ENCODE measurements at places on chromosomes 13 and 19.
A peak's percentile ranks its signal among the peaks of the same experiment; 100 is the strongest.

GRCh38 chr13:44879452-44880058 is 109.7 kb downstream of the NUFIP1 start:
- DNase-seq, result peak; percentile 64

GRCh38 chr13:19171563-19171962 is 10.1 kb downstream of the TUBA3C start:
- no peak for DNase-seq

DNA sequence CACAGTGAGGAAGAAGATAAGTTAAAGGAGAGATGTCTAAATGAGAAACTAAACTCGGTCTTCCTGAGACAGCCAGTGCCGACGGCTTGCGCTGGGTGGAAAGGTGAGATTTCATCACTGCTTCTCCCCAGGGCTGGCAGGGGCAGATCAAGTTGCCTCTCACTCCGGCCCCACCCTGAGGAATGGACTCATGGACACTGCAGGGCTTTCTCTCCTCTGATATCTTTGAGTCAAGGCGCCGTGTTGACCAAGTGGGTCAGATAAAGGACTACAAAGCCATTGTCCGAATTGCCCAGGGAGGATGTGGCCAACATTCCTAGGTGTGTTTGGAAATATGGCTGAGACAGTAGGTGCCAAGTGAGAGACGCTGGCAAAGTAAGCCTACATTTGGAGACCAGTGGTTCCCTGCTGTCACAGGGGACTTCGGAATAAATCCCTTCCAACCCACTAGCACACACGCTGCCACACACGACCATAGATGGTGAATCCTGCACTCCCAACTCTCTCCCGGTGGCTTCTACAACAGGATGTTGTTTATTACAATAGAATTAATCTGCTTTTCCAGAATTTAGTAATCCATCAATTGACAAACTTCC is 156.5 kb upstream of the TSC22D1 start:
- DNase-seq, result no peak

DNA sequence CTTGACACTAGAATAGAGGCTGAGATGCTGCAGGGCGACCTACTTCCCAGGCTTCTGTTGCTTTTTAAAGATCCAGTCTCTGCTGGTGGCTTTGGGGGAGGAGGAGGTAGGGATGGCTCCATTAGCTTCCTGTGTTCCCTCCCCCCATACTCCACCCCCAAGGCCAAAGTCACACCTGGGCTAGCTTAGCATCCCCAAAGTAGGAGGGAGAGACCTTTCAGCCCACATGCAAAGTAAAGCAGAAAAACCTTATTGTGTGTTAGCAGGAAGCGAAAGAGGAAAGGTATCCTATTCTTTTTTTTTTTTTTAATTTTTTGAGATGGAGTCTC is 3.2 kb upstream of the TNPO2 start:
- no peak for DNase-seq

DNA sequence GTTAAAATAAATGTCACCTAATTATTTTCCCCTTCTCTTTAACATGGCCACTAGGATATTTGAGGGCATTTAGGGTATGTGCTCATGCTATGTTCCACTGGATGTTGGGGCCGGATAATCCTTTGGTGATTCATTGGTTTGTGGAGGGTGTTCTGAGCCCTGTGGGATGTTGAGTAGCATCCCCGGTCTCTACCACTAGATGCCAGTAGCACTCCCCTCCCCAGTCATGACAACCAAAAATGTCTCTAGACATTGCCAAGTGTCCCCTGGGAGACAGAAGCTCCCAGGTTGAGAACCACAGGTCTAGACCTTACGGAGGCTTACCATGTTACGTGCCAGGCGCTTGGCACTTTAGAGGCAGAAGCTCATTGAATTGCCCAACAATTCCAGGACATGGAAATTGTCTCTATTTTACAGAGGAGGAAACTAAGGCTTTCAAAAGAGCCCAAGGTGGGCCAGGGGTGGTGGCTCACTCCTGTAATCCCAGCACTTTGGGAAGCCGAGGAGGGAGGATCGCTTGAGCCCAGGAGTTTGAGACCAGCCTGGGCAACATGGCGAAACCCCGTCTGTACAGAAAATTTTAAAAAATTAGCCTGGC is 14.1 kb downstream of the SHANK1 start:
- DNase-seq, result peak; percentile 81

GRCh38 chr19:27805848-27806247 is 1407.1 kb downstream of the UQCRFS1 start:
- no peak for DNase-seq

- no peak for DNase-seq
Measured at GRCh38 chr13:105084931-105085330, 1450.5 kb downstream of the EFNB2 start.

GRCh38 chr13:111344471-111345191 is 24.2 kb downstream of the TEX29 start:
- peak; percentile 42 for DNase-seq

DNA sequence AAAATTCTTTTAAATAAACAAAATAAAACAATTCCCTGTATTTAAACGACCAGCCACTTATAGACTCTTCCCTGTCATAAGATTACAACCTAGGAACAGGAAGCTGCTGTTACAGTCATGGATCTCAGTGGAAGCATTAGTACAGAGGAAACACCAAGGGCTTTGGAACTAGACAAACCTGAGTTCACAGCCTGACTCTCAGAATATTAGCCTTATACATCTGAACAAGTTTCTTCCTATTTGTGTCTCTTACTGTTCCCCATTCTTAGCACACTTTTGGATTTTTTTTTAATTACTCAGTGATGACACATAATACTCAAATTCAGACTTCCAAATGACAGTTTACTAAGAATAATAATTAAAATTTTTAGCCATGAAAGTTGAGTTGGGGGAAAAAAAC is 46.1 kb downstream of the ZDHHC20 start:
- no peak for DNase-seq

DNA sequence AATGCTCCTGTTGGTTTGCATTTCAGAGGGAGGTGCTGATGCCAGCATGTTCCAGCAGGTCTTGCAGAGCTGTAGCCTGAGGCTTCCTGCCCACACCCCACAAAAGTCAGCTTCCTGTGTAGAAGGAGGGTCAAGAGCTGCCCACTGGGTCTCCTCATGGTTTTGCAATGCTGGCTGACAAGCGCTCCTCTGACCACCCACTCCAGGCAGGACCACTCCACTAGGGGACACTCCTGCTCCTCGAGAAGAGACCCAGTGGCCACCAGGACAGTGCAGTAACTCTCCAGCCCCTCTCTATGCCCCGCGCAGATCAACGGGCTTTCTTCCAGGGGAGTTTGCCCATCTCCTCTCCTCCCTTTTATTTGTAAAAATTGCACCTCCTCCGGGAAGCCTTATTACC is 72.9 kb upstream of the UQCRFS1 start:
- no peak for DNase-seq

DNA sequence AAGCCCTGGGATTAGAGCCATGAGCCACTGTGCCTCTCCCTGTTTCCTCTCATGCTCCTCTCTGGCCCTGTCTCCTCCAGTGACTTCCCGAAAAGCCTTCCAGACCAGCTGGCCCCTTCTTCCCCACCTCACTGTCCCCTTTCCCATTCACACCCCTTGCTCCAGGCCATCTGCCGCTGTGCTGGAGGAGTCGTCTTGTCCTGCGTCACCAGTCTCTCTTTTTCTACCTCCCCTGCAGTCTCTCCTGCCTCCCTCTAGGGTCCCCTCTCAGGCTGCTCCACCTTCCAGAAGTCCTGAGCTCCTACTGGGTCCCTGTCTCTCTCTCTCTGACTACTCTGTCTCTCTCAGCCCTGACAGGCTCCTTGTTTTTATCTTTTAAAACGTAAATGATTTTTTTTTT is 5.3 kb upstream of the FFAR1 start:
- no peak for DNase-seq

GRCh38 chr13:49927755-49928154 is 8.4 kb downstream of the SPRYD7 start:
- DNase-seq, result peak; percentile 72

- no peak for DNase-seq
Measured at GRCh38 chr13:50292081-50292480, 276.8 kb downstream of the KCNRG start.

DNA sequence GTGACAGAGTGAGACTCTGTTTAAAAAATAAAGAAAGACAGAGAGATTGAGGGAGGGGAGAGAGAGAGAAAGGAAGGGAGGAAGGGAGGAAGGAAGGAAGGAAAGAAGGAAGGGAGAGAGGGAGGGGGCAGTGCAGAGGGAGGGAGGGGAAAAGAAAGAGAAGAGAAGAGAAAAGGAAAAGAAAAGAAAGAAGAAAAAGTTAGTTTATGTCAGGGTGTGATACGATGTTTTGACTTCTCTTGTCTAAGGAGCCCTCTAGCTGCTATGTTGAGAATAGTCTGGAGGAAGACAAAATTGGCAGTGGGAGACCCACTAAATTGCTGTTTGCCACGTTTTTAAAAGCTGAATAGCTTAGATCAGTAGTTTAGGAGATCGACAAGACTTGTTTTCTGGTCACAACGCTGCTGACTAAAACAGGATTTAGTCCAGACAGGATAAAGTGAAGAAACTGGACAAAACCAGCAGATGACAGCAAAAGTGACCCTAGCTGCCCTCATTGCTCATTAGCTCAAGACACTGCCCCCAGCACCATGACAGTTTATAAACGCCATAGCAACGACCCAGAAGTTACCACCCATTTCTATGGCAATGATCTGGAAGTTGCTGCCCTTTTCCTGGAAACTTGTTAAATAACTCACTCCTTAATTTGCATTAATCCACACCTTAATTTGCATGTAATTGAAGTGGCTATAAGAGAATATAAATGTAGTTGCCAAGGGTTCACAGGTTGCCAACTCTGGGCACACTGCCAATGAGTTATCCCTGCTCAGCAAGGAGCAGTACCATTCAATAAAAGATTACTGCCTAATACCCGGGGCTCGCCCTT is 11.1 kb downstream of the TEX101 start:
- no peak for DNase-seq

DNA sequence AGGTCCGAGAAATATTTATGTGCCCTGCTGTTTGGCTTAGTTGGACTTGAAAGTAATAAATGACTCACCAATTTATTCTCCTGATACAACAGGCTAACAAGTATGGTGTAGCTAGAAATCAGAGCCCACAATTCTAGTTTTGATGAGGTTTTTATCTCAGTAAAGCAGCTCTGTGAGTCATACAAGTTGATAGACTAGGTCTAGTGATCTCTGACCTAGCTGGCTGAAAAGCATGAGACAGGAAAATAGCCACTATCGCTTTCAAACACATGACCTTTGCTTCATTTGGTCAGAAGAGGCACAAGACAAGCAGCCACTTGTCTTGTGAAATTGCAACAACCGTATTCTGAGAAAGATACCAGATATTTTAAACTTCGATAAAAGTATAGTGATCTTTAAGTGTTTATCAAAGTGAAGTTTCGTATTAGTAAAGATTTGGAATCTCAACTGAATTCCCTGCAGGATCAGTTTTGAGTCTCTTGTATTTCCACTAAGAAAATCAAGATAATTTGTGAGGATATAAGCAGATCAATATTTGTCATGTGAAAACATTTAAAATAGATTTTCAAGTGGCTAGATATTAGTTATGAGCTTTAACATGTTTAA is 126.7 kb downstream of the MAB21L1 start:
- no peak for DNase-seq

GRCh38 chr13:109156181-109156935 is 526.9 kb downstream of the MYO16 start:
- DNase-seq, result peak; percentile 90

- no peak for DNase-seq
Measured at GRCh38 chr19:30587869-30588268, 215.7 kb downstream of the ZNF536 start.

GRCh38 chr13:112034846-112035245 is 32.1 kb upstream of the SOX1 start:
- DNase-seq, result no peak

- DNase-seq, result no peak
Measured at GRCh38 chr19:33520048-33520643, 1.4 kb downstream of the PEPD start.

DNA sequence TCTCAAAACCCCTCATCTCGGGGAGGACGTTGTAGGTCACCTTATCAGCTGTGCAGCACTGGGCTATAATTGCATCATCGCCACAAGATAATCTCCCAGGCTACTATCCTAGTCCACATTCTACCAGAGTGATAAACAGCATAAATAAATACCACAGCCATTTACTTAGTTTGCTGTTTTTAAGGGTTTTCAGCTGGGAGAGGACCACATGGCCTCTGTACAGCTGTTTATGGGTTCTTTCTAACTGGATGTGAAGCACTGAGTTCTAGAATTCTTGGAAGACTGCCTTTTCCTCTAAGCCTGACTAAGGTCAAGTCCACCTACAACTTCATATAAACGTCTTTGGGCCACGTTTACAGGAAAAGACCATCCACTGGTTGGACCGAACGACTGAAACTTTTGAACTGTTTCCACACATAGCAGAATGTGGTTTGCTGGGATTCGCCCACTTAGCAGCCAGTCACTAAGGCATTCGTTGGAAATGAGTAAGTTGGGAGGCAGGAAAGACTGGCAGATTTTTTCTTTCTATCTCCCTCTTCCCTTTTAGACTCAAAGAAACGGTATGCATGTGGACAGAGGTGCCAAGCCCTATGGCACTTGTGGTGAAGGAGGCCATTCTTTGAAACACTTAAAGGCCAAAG is 752.5 kb upstream of the SGCG start:
- DNase-seq, result no peak

- DNase-seq, result no peak
Measured at GRCh38 chr19:34733266-34733745, 737 bp upstream of the ZNF181 start.

- DNase-seq, result no peak
Measured at GRCh38 chr13:90884066-90884465, 463.4 kb upstream of the MIR17HG start.

DNA sequence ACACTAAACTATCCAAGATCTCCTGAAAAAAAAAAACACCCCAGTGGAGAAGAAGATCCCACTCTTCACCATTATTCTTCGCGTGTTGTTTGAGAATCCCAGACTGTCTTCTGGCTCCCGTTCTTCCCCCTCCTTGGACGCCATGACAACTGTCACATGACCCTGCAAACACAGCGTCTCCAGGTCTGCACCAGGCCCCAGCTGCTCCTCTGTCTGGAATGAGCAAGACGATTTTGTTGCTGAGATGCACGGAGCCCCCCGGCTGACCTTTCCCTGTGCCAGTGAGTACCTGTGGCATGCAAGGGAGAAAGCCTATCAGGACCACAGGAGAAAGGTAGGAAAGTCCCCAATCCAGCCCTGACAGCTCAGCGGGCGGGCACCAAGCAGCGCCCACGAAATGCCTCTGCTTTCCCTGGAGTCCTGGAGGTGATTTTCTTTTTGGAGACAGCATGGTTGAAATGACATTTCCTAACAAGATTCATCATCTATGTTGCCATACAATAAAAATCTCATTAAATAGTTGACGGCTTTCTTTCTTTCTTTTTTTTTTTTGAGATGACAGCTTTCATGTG is at the start of gene CFAP97D2:
Gene CFAP97D2 (plus strand): TSS at position 171 of the 572 bp plus-strand sequence. CDS start 74 bp downstream, at position 245.
- DNase-seq, result no peak

- DNase-seq, result no peak
Measured at GRCh38 chr19:2021453-2022140, 6.1 kb upstream of the BTBD2 start.

DNA sequence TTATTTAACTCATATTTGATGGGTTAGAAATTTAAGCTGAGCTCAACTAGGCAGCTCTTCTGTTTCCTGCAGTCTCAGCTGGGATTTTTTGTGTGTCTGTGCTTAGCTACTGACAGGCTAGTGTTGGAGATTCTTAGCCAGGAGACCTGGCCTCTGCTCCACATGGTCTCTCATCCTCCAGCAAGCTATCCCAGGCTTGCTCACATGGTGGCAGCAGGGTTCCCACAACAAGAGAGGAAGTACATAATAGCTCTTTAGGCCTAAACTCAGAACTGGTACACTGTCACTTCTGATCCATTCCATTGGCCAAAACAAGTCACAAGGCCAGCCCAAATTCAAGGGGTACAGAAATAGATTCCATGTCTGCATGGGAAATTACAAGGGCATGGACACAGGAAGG is 406.2 kb downstream of the SUCLA2 start:
- DNase-seq, result peak; percentile 8

GRCh38 chr13:80618781-80619180 is 277.9 kb upstream of the SPRY2 start:
- peak; percentile 6 for DNase-seq

Measured in fibroblast of skin of scalp (primary cell).